Stimulated activated CD4-positive, alpha-beta T cell treated with anti-CD3 and anti-CD28 coated beads, Interleukin-1b, Interleukin-23, amount 100 ng/mL, for 4 hours (primary cell): ENCODE measurements at places on chromosomes 6 and 20.

DNA sequence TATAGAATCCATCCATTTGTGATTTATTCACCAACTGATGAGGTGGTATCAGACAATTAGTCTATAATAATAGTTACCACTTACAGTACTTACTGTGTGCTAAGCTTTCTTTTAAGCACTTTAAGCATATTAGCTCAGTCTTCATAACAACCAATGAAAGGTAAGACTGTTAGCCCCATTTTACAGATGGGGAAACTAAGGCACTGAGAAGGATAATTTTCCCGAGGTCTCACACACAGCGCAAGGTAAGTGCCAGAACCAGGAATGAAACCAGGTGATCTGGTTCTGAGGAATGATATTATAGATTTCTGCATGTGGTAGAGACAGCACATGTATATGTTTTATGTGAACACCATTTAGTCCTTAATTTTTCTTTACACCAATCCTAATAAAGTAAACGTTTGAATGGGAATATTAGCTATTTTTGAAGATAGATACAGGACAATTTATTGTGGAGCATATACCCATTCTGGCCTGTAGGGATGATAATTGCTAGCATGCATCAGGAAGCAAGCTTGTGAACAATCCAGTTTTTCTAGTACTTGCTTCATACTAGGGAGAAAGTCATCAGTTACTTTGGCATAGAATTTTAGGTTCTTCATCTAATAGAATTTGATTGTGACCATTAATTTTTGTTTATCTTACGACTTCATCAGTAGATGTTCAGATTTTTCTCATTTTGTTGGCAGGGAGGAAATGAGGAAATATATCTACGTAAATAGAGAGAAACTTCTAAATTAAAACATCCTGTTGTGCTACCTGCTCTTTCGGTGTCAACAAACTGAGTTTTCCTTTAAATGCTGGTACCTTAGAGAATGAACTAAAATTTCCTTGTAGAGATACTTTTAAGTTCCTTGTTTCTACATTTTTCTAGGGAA lies 3.0 kb downstream of the YWHAB start:
- no peak for DNase-seq

DNA sequence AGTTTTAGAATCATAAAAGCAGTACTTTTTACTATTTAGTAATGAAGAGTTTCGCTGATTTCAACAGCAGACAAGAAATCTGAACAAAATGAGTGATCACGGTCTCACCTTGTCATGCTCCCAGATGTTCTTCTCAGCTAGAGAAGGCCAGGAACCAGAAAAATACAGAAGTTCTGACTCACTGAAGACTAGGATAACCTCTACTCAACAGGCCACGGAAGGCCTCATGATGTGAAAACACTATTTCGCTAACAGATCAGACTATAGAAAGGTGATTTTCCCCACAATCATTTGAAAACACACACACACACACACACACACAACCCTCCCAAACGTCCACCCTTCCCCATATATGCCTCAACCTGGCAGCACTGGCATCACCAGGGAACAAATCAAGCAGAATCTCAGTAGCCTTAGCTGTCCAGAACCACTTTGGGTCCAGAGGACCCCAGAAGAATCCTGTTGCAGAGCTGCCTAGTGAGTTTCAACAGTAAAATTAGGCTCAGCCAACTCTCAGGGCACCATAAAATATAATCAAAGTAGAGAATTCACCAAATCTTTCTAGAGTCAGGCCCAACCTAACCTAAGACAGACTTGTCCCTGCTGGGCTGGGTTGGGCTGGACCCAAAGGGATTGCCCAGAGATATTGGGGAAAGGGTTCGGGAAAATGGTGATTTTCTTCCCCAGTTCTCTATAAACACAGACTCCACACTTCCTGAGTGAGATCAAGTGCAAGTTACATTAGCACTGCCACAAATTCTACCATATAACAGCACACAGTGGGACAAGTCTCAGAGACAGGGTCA lies 7.9 kb downstream of the EXOC2 start:
- peak; percentile 10 for DNase-seq

DNA sequence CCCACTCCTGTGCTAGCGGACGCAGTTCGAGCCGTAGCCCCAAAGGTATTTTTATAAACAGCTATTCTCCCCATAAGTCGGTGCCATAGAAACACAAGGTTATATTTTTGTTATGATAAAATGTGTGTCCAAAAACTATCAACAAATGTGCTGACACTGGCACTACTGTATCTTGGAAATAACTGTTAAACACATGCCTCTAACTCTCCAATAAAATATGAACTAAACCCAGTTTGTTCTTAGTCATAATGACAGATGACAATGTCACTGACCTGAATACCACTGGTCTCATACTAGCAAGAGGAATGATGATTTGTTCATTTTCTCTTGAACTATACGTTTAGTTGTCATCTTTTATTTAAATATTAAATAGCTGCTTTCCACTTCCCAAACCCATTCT lies 51.4 kb upstream of the NUP153 start:
- no peak for DNase-seq

DNA sequence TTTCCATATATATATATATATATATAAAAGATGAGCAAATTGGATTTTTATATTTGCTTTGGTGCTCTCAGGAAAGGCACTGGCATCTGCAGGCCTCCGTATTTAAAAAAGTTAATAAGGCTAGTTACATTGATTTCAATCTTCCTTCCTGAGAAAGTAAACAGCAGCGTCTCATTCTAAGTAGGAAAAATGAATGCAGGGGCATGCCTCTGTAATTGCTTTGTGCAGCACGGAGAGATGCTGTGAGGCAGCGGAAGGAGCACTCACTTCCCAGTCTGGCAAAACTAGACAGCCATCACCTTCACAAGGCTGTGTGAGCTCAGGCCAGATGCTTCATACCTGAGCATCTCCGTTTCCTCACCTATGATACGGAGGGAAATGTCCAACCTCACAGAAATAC lies 303.7 kb downstream of the PTPRT start:
- no peak for DNase-seq

DNA sequence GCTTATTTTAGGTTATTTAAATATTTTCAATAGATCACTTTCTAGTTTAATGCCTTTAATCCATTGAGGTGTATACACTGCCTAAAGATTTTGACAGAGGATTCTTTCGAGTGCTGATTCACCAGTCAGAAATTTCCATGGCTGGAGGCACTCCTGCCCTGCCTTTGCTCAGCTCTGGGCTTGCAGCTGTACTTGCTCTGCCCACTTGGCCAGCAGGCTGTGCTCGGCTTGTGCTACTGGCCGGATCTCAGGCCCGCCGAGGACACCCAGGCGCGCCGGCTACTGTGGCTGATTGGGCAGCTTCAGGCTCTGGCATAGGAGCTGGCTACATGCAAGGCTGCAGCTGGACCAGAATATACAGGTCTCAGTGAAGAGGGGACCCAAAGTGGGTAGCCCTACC lies 675.1 kb upstream of the MMS22L start:
- no peak for DNase-seq

DNA sequence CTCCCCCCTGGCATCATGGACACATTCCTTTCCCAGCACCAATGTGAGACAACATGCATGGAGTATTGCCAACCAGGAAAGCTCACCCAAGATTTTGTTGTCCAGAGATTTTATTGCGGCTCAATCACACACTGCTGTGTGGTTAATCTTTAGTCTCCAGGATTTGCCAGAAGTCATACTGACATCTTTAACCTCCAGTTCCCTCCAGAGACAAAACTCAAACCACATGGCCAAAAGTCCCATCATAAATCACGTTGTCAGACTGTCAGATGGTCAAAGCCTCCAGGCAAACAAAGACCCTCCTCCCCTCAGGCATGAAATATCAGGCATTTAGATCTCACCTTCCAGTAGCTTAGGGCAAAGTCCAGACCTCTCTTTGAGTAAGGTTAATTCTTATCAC lies 97.3 kb upstream of the OPRM1 start:
- no peak for DNase-seq

DNA sequence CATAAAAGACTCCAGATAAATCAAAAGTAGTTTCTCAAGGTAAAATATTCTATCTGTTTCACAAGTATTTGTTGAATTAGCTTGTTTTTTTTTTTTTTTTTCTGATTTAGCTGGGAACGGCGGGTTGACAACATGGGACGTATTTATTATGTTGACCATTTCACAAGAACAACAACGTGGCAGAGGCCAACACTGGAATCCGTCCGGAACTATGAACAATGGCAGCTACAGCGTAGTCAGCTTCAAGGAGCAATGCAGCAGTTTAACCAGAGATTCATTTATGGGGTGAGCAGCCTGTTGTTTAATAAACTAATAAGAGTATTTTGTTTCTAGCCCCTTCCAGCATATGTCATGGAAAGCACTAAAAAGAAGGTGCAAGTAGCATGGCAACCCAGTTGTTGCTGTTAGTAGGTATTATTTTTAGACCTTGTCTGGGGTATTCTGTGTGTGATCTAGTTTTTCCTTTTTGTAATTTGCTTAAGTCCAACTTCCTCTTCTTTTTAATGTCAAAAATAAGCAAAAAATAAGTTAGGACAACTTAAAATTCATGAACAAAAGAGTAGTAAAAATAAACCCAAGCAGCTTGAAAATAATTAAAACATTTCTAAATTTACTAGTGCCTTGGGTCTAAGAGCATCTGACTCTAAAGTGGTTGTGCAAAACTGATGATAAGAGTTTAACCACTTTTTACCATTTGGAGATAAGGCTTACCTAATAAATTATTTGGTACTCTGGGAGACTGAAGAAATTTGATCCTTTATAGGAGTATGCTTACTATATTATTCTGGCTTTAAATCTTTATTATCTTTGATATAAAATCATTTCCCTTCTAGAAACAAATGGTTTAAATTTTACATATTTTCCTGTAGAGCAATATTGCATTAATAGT lies 70.8 kb upstream of the DYNLRB1 start:
- DNase-seq, result no peak

DNA sequence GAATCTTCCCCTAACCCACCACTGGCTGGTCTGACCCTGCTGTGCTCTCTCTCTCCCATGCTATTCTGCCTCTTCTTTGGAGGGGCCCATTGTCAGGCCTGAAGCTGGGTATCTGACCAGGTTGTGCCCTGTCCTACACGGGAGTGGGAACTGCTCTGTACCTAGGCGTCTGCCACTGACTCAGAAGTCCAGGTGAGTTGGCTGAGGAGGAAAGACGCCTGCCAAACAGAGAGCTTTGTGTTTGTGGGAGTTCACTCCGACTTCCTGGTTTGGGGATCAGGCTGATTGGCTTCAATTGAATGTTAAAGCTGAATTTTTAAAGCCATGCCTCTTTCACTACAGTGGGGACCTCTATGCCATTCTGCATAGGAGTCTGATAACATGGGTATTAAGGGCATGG lies 136.0 kb downstream of the CCDC170 start:
- no peak for DNase-seq

GRCh38 chr6:30331981-30332380 lies 5.3 kb downstream of the TRIM39 start:
- no peak for DNase-seq

DNA sequence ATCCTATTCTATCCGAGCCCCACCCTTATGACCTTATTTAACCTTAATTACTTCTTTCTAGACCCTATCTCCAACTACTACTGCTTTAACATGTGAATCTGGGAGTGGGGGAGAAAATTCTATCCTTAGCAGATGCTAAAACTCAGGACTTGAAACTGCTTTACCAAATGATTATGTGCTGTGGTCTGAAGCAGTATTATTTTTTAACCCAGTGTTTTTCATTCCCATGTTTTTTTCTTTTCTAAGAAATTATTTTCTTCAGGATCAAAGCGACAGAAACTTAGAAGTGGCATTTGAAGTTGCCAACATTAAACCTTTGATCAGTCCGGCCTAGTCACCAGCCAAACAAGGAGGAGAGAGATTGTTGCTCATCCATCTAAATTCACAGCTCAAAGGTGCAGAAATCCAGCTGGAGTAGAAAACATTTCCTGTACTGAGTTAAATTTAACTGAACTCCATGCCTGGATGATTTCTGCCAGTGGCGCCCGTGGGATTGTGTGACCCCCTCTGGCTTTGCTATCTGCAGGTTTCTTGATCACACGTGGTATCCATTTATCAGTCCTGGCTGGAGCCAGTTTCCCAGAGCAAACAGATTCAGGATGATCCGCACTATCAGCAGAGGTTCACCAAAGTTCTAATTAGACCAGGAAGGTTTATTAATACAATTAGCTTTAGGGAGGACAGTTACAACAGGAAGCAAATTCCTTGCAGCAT lies 300.5 kb downstream of the PLCB1 start:
- no peak for DNase-seq

GRCh38 chr6:118897386-118897785 lies 3.4 kb downstream of the ASF1A start:
- no peak for DNase-seq

- no peak for DNase-seq
These were observed 30.6 kb downstream of the HIVEP2 start for GRCh38 chr6:142914369-142914768.

DNA sequence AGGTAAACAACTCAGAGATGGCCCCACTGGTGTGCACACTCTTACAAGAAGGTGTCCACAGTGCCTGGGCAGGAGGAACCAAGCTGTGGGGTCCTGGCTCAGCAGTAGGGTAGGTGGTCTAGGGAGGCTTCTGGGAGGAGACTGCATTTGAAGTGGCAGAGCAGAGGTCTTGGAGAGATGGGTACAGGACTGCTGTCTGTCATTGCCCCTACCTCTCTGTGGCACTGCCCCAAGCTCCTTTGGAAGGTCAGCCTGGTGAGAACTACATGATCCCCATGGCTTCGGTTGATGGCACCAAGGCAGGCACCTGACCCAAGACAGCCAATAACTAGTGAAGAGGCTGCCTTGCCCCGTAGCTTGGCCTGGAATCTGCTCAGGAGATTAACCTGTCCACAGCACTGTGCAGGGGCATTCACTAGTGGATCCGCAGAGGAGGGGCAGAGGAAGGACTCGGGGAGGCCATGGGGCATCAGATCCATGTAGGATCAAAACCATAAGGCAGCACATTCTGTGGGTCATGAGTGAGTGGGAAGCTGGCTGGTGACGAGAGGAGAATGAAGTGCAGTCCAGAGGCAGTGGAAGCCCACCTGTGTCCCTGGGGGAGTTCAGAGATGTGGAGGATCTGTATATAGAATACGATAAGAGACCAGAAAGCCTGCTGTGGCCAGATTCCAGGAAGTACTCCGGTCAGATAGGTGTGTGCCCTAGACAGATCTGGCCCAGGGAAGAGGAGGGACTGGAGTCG lies 162.0 kb downstream of the GRM4 start:
- no peak for DNase-seq

- DNase-seq, result no peak
These were observed 31.2 kb downstream of the SYNE1 start for GRCh38 chr6:152605941-152606340.

GRCh38 chr6:13838616-13839015 lies 24.3 kb upstream of the MCUR1 start:
- DNase-seq, result no peak

DNA sequence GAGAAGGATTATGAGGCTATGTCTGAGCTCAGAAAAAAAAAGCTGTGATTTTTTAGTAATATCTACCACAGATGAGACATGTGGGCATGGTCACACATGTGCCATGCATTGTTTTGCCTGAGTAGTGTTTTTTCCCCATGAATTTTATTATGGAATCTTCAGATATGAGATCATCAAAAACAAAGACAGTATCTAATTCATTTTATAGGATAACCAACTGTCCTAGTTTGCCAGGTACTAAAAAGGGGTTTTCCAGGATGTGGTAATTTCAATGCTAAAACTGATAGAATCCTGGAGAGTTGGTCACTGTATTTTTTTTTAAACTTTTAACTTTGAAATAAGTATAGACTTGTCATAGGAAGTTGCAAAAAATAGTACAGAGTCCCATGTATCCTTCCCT lies 127.4 kb upstream of the MAP3K7 start:
- DNase-seq, result no peak
